WTC11 (cell line): ENCODE measurements at places on chromosomes 16 and 17.

DNA sequence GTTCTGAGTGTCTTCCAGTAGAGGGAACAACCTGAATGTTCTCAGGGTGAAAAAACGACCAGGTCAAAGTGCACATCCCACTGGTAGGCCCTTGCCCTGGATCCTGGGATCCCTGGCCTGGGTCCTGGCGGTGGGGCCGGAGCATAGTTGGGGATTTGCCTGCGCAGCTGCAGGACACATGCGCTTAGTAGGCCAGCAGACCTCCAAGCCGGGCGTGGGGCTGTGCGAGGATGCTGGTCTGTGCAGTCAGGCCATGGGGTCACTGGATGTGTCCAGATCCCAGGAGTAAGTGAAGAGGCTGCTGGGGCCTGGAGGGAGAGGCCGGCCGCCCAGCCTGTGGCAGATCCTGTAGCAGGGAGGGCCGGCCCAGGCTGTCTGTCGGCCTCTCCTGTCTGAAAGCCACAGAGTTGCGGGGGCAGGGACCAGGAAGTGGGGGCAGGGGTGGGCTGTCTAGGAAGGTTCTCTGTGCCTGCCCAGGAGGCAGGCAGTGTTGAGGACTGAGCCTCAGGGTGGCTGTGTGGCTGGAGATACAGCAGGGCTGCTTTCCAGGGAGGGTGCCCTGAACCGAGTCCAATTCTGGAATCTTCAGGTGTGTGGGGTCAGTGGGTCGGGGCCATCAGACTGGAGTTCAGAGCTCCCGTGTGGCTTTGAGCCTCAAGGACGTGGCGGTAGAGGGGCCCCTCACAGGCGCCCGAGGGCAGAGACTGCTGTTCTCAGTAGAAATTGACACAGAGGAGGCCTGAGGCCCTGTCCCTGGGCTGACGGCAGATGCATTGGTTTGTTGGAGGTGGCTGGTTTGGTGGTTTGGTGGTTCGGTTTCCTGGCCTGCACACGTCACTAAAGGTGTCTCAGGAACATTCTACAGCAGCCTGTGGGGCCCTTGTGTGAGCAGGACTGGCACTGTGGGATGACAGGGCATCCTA, 17.2 kb upstream of the NUDT16L1 start:
- H3K27me3 ChIP-seq: no peaks in the 10 kb centered on the region
- DNase-seq: no peak
- no peak overlapping the region for H3K4me3 ChIP-seq
- H3K27ac ChIP-seq: peak overlapping the region; percentile 49; the same call in 1 of the 2 replicates
- peaks cover 6% of the 10 kb centered on the region; the same call in 1 of the 2 replicates for H3K36me3 ChIP-seq

DNA sequence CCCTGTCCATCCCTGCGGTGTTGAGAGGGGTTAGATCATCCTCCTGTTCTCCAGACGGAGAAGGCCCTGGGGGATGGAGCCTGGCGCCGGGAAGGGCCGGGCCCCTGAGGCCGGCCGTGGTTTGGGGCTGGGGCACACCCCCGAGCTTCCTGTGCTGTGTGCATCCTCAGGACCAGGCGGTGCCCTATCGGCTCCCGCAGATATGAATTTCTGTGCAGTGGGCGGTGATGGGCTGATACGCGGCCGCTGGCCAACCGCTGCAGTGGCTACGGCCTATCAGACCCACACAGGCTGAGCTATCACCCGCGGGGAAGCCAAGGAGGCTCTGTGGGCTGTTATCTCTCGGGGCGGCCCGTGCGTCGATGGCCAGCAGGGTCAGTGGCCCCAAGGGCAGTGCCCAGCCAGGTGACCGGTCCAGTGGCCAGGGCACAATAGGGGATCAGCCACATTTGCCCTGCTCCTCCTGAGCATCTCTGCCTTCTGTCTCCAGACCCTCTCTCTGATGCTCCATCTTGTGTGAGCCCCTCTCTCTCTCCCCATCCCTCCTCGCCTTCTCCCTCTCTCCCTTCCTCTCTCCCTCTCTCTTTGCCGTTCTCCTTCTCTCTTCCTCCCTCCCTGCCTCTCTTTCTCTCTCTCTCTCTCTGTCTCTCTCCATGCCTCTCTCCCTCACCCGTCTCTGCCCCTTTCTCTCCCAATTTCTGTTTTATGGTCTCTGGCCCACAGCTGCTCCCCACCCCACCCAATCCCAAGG, 38.7 kb downstream of the ZFPM1 start:
- H3K36me3 ChIP-seq: no peaks in the 10 kb centered on the region
- H3K4me1 ChIP-seq: no peaks in the 10 kb centered on the region
- no peaks in the 10 kb centered on the region for H3K27me3 ChIP-seq
- no peak overlapping the region for H3K27ac ChIP-seq
- H3K4me3 ChIP-seq: no peak overlapping the region

DNA sequence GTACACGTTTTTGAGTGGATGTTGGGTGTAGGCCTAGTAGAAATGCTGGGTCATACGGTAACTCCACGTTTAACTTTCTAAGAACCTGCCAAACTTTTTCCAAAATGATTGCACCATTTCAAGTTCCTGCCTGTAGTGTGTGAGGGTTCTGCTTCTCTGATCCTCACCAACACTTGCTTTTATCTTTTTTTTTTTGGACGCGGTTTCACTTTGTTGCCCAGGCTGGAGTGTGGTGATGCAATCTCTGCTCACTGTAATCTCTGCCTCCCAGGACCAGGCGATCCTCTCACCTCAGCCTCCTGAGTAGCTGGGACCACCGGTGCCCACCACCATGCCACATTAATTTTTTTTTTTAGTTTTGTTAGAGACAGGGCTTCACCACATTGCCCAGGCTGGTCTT, 23.5 kb downstream of the ZNF750 start:
- peak overlapping the region; percentile 20; the same call in 1 of the 2 replicates for H3K27ac ChIP-seq
- no peak for DNase-seq
- H3K4me1 ChIP-seq: peaks cover 24% of the 10 kb centered on the region
- no peaks in the 10 kb centered on the region for H3K27me3 ChIP-seq
- H3K36me3 ChIP-seq: peaks cover 79% of the 10 kb centered on the region

DNA sequence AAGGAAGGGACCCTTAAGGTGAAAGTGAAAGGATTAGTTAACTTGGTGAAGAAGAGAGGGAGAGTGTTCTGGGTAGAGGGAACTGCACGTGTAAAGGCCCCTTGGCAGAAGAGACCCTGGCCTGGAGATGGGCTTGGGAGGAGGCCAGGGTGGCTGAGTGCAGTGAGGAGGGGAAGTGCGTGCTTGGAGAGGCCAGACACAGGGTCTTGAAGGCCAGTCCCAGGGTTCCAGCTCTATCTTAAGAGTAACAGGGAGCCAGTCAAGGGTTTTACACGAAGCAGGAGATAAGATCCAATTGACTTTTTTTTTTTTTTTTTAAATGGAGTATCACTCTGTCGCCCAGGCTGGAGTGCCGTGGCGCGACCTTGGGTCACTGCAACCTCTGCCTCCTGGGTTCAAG, 15.2 kb upstream of the DOK4 start:
- no peak overlapping the region for H3K4me3 ChIP-seq
- H3K27ac ChIP-seq: no peak overlapping the region
- H3K36me3 ChIP-seq: no peaks in the 10 kb centered on the region
- no peaks in the 10 kb centered on the region for H3K27me3 ChIP-seq
- no peak for DNase-seq
- peaks cover 7% of the 10 kb centered on the region; the same call in 1 of the 2 replicates for H3K4me1 ChIP-seq
